ENCODE measurements at places on chromosomes 4 and X.

DNA sequence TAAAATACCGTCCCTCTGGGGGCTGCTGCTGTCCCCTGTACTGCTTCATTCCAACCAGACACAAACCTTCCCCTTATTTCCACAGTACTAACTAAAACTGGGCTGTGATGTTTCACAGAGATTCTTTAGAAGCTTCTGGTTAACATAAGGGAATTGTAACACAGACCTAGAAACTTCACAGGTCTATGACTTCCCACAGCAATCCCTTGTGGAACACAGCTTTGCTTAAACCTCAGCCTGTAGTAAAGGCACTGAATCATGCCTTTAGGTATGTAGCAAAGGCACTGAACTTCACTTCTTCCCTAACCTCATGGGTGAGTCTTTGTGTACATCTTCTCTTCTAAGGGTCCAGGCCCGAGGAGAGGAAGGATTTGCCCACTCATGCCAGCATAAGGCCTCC, 49.4 kb downstream of the SPINK2 start:
- peak; percentile 54 for DNase-seq

DNA sequence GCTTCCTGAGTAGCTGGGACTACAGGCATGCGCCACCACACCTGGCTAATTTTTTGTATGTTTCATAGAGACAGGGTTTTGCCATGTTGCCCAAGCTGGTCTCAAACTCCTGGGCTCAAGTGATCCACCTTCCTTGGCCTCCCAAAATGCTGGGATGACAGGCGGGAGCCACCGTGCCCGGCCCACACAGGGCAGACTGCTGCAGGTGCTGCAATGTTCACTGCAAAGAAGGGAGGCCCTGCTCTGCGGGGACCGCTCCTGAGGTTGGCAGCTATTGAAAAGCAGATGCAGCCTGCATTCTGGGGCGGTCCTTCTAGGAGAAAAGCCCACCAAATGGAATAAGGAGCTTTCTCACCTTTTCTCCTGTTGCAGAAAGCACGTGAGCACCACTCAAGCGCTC, 5.0 kb downstream of the ARSD start:
- DNase-seq, result no peak

DNA sequence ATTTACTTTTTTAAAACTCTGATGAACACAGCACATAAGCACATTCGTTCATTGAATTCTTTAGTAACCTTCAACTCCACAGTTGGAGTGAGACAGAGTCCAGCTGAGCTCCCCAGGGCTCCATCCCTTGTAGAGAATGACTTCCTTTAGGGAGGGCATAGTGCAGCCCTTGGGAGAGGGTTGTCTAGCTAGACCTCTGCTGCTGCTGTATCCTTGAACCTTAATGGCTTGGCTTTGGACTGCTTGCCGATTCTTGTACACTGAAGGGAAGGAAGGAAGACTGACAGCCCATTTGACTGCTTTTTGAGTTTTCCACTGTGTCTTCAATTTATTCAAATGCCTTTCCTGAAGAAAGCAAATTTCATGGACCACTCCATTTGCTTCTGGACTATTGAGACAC, 19.4 kb upstream of the FGG start:
- DNase-seq, result no peak

GRCh38 chrX:119607018-119607389, 780 bp upstream of the NKRF start:
- no peak for DNase-seq

DNA sequence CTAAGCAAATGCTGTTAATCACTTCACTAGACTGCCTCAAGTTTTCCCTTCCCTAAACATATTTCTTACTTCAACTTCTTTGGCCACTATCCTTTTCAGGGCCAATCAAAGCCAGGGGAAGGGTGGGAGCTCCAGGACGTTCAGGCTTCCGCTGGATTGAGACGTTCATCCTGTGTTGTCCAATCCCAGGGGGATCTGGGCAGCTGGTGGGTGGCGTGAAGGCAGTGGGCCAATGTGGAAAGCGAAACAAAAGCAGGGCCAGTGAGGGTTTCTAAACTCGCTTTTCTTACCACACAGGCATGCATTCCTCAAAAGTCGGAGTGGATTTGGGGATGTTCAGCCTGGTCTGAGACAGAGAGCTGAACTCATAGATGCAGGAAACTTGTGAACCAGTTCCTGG, 7.6 kb downstream of the CXCL13 start:
- DNase-seq, result no peak

GRCh38 chr4:93031431-93032098, 727.8 kb downstream of the GRID2 start:
- peak; percentile 56 for DNase-seq

- DNase-seq, result no peak
These were observed 17.6 kb downstream of the NFKB1 start for GRCh38 chr4:102518703-102519131.

GRCh38 chr4:186554914-186555827, at the start of gene MTNR1A:
Gene MTNR1A (minus strand): TSS chr4:186555567. CDS start chr4:186555365, 202 bp downstream.
- DNase-seq, result peak; percentile 18

DNA sequence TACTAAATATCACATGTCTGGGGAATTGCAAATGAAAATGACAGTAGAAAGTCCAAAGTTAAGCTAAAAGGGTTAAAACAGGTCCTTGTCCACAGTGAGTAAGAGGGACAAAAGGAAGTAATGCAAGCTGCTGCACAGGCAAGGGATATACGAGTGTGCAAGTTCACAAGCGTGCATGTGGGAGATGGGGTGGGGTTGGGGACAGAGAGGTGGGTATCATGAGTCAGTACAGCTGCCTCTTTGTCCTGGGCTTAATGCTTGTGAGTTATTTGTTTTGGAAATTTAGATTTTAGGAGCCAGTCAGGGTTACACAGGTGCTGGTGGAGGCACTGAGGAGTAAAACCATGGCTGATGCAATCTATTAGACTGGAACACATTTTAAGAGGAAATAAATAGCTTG, 3.3 kb upstream of the GPRASP2 start:
- no peak for DNase-seq

DNA sequence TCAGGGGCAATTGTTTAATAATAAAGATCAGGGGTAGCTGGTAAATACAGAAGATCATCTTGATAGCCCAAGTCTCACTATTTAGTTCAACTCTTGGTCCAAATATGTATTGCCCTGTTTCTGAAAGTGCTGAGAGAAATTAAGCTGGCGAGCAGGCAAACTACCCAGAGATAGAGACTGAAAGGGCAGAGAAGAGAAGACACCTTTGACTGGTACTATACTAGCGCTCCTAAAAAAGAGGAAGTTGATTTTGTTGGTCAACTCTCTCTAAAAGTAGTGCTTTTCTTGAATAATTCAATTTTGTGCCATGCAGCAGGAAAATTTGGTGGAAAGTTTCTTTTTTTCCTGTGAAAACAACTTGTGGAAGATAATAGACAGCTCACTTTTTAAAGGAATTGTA, 64.0 kb downstream of the IGSF1 start:
- no peak for DNase-seq

- no peak for DNase-seq
These were observed 963.6 kb upstream of the DIAPH2 start for GRCh38 chrX:95721011-95721410.

GRCh38 chr4:45007508-45007907, 281.2 kb upstream of the GNPDA2 start:
- DNase-seq, result no peak

DNA sequence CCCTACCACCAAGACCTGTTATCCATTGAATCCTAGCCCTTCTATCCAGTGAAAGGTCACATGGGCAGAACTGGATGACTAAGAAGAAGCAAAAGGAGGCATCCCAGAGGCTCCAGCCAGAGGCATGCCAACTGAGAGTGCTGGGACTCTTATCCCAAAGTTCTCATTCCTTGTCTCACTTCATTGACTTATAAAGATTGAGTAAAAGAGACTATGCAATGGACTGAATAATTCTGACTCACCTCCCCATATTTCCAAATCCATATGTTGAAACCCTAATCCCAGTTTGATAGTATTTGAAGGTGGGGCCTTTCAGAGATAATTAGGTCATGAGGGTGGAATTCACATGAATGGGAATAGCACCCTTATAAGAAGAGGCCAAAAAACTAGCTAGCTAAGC, 131.4 kb downstream of the COL25A1 start:
- peak; percentile 24 for DNase-seq

- no peak for DNase-seq
These were observed 240.2 kb downstream of the RAPGEF2 start for GRCh38 chr4:159343116-159343515.

DNA sequence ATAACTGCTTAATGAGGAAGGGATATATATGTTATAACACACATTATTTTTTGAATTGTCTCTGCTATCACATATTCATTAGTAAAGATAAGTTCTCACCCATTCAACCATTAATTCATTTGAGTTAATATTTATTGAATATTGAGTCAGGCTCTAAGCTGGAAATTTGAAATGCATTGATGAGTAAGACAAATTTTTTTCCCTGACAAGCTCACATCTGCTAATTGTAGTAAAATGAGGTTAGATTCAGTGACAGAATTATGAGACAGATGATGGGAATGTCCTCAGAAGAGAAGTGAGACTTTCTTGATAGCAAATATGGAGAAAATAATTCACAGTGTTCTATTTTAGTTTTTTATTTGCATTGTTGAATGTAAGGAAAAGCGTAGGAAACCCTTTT, 194.3 kb downstream of the SLC4A4 start:
- DNase-seq, result no peak

- DNase-seq, result no peak
These were observed 137.1 kb downstream of the DDX53 start for GRCh38 chrX:23136816-23137215.

DNA sequence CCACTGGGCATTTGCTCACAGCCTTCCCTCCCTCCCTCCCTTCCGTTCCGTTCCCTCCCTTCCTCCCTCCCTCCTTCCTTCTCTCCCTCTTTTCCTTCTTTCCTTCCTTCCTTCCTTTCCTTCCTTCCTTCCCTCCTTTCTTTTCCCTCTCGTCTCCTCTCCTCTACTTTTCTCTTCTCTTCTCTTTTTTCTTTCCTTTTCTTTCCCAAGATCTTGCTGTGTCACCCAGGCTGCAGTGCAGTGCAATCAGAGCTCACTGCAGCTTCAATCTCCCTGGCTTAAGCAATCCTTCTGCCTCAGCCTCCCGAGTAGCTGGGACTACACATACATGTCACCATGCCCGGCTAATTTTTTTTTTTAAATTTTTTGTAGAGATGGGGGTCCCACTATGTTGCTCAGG, 26.7 kb upstream of the ING2 start:
- peak; percentile 24 for DNase-seq

DNA sequence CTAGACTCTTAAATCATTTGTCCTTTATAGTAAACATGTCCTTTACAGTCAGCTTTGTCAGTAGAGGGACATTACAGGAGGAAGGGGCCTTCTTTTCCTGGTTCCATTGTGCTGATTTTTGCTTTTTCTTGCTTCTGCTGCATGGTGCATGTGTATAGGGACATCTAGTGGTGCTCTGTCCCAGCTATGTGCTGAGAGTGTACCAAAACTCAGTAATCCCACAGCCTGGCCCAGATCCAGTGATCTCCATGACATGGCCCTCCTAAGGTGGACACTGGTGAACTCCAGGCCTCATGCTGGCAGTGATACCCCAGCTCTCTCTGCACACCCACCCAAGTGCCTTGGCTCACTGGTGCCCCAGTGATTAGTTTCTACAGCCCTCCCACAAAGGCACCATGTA, 45.2 kb downstream of the MAGEB17 start:
- DNase-seq, result peak; percentile 17

GRCh38 chrX:68090266-68090665, 343.0 kb downstream of the OPHN1 start:
- no peak for DNase-seq

DNA sequence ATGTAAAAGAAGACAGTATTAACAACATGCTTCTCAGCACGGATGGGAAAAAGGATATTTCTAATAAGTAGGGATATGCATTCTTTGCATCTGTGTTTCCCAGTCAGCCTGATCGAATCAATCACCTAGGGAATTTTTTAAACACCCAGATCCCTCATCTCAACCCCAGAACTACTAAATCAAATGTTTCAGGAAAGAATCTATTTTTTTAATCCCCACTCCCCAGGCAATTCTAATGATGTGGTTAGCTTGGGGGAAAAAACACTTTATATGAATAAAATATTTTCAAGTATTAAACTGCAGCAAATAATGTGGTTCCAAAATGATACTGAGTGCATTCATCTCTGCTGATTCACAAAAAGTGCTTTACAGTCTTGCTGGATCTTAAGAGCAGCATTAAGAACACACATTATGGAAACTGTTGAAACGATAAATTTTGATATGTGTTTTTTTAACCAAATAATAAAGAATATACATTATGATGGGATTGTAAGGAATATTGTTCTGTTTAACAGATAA, 68.7 kb upstream of the GUCY1A1 start:
- DNase-seq, result no peak

GRCh38 chr4:128565054-128565453, 244.4 kb upstream of the JADE1 start:
- no peak for DNase-seq

Measured in iris pigment epithelial cell (primary cell).